ENCODE measurements at places on chromosomes 5 and 9.

GRCh38 chr9:133658442-133659431, 22.6 kb downstream of the DBH start:
- H3K4me3 ChIP-seq: no peak overlapping the region
- H3K27me3 ChIP-seq: peaks cover 55% of the 10 kb centered on the region
- no peaks in the 10 kb centered on the region for H3K36me3 ChIP-seq

- no peaks in the 10 kb centered on the region for H3K27me3 ChIP-seq
- no peaks in the 10 kb centered on the region for H3K36me3 ChIP-seq
- no peak overlapping the region for H3K27ac ChIP-seq
Observed at GRCh38 chr5:84372066-84372695, 12.5 kb downstream of the EDIL3 start.

DNA sequence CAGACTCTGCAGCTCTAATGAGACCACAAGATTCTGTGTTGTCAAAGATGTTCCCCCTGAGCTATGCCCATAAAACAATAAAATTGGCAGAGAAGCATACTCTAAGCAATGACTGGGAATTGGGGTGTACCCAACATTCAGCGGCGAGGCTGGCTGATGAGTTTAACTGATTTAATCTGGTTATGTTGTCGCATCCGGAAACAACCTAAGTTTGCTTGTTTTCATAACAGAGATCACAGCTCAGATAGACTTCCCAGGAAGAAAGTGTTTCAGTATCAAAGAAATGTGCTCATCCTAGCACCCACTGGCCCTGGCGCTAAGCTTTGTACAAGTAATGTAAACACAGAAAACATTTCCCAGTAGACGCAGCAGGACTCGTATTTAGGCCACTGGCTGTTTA, 7.4 kb downstream of the SEMA5A start:
- no peaks in the 10 kb centered on the region for H3K36me3 ChIP-seq
- H3K27me3 ChIP-seq: peaks cover 2% of the 10 kb centered on the region
- no peak overlapping the region for H3K4me3 ChIP-seq
- no peak overlapping the region for H3K27ac ChIP-seq
- H3K4me1 ChIP-seq: no peaks in the 10 kb centered on the region

DNA sequence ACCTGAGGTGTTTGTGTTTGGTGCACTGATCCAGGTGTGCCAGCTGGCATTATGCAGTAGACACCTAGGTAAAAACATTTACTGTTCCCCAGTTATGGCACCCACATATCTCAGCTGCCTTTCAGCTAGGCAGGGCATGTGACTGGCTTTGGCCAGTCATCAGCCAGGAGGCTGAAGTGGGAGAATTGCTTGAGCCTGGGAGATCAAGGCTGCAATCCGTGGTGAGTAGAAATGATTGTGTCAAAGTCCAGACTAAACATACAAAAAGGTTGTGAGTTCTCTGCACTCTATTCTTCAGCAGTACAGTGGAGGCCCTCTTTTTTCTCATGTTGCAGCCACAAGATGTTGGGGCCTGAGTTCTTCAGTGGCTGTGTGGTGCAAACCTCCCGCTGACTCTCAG, 3.2 kb upstream of the FBLL1 start:
- peaks cover 11% of the 10 kb centered on the region for H3K36me3 ChIP-seq
- no peak overlapping the region for H3K4me3 ChIP-seq
- H3K4me1 ChIP-seq: peaks cover 11% of the 10 kb centered on the region
- no peak for DNase-seq
- H3K27me3 ChIP-seq: peaks cover 29% of the 10 kb centered on the region
- H3K27ac ChIP-seq: no peak overlapping the region

DNA sequence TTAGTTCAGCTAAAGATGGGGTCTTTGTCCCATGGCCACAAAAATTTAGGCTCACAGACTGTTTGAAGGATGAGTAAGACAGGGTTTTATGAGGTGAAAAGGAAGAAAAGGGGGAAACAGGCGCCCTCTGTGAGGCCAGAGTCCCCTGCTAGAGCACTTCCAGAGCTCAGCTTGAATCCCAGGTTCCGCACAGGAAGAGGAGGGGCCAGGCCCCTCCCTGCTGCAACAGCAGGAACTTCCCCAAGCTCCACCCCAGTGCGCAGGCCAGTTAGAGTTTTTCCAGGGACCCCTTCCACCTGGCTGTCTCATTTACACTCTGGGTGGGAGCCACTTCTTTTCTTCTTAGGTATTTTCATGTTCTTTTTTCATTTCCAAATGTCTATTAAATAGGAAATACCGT, 480.8 kb downstream of the PSAT1 start:
- H3K4me3 ChIP-seq: no peak overlapping the region
- no peaks in the 10 kb centered on the region for H3K4me1 ChIP-seq

GRCh38 chr9:95556521-95556920, 39.8 kb upstream of the PTCH1 start:
- peaks cover 43% of the 10 kb centered on the region for H3K27me3 ChIP-seq
- no peak for DNase-seq
- H3K4me3 ChIP-seq: no peak overlapping the region
- H3K27ac ChIP-seq: no peak overlapping the region

DNA sequence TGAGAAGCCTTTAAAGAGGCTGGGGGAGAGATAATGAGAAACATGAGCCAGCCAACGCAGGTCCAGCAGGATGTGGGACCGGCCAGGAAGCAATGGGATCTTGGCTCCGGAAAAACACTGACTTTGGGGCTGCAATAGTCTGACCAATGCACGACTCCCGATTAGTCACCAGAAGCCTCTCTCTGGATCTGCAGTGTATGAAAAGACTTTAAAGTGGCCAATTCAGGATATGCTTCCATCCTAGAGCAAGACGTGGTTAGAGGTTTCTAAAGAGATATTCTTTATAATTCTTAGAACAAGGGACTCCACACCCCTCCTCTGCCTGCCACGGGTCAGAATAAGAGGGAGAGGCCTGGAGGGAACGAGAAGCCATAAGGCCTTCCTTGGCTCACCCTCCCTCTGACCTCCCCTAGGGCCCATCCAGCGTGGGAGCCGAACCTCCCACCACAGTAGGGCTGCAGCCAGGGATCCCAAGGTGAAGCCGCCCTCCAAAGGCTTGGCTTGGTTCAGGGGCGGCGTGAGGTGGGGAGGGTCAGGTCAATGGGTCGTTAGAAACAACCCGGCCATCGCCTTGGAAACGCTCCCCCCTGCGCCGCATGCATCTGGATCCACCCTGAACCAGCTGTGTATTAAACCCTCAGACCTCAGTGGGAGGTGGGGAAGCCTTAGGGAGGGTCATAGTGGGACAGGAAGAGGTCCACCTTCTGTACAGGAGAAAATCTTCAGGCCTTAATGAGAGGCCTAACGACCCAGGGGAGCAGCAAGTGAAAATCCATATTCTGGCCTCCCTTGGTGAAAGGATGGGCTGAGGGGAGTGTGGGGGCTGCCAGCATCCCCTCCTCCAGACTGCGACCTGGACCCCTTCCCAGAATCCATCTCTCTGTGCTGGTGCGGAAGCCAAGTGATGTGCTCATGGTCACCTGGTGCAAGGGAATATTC, 11.1 kb downstream of the FGF1 start:
- H3K36me3 ChIP-seq: no peaks in the 10 kb centered on the region
- H3K4me3 ChIP-seq: no peak overlapping the region
- peaks cover 9% of the 10 kb centered on the region for H3K27me3 ChIP-seq
- DNase-seq: no peak
- no peak overlapping the region for H3K27ac ChIP-seq

DNA sequence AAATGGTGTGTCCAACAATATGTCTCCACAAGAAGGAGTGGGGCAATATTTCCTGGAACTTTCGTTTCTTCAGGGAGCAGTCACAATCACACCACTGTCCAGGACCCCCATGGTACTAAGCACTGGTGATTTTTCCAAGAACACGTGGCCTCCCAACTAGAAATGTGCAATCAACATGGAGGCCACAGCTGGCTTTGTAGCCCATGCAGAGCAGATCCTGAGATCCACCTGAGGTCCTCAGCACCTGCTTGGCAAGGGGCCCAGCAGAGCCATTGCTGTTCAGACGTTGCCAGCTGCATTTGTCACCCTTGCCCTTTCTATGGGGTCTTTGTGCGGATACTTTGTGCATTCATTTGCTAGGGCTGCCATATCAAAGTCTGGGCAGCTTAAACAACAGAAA, 334.5 kb upstream of the IRX4 start:
- H3K27me3 ChIP-seq: no peaks in the 10 kb centered on the region
- H3K4me3 ChIP-seq: no peak overlapping the region
- DNase-seq: no peak
- H3K4me1 ChIP-seq: no peaks in the 10 kb centered on the region
- H3K36me3 ChIP-seq: no peaks in the 10 kb centered on the region

DNA sequence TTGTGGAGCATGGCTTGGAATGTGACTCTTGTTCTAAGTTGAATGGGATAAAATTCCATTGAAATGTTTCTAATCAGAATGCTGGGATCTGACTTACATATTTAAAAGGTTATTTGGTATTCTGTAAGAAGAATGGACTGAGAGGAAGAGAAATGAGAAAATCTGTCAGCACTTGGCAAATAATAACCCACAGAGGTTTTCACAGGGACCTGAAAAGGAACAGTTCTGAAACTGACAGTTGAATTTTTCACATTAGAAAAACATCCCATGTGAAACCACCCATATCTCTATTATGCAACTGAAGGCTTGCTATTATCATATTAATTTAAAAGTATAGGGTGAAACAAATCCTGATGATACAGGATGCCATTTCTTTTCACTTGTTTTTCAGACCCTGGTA, 302.7 kb downstream of the EPB41L4A start:
- no peaks in the 10 kb centered on the region for H3K36me3 ChIP-seq
- no peak overlapping the region for H3K4me3 ChIP-seq
- peaks cover 13% of the 10 kb centered on the region for H3K27me3 ChIP-seq
- no peak overlapping the region for H3K27ac ChIP-seq
- no peak for DNase-seq

DNA sequence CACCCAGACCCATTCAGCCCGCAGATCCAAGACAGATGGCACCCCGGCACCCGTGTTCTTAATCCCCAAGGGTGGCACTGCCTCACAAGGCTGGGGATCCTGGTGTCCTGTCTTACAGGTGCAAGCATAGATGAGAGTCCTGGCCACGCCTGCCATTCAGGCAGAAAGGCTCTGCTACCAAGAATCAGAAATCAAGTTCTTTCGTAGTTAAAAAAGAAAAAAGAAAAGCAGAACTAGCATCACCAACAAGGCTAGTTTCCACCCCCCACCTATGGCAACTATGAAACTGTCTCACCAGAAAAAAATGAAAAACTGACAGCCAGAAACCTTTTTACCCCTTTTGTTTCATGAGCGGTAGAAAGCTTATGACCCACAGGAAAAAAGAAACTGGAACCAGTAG, 170.4 kb downstream of the SYK start:
- H3K27me3 ChIP-seq: peaks cover 4% of the 10 kb centered on the region
- H3K27ac ChIP-seq: no peak overlapping the region
- no peak for DNase-seq
- H3K4me1 ChIP-seq: peaks cover 3% of the 10 kb centered on the region
- H3K4me3 ChIP-seq: no peak overlapping the region
- H3K36me3 ChIP-seq: peaks cover 1% of the 10 kb centered on the region

DNA sequence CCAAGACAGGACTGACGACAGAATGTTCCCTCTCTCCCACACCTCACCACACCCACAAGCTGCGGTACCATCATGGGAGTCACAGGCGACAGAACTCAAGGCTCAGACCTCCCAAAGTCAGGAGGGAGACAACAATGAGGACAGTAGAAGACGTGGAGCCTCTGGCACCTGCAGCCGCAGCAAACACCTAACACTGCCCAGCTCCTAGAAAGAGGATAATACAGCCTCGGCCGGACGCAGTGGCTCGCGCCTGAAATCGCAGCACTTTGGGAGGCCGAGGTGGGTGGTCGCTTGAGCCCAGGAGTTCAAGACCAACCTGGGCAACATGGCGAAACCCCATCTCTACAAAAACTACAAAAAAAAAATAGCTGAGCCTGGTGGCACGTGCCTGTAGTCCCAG, 13.2 kb upstream of the PRDM12 start:
- H3K27ac ChIP-seq: no peak overlapping the region
- no peak overlapping the region for H3K4me3 ChIP-seq
- DNase-seq: no peak
- no peaks in the 10 kb centered on the region for H3K4me1 ChIP-seq
- peaks cover 22% of the 10 kb centered on the region for H3K27me3 ChIP-seq

GRCh38 chr5:39441838-39442237, 17.1 kb upstream of the DAB2 start:
- H3K36me3 ChIP-seq: no peaks in the 10 kb centered on the region
- H3K4me3 ChIP-seq: no peak overlapping the region
- DNase-seq: no peak
- peaks cover 20% of the 10 kb centered on the region for H3K27me3 ChIP-seq

GRCh38 chr5:157085930-157086329, 22.9 kb downstream of the HAVCR2 start:
- H3K4me3 ChIP-seq: no peak overlapping the region
- H3K36me3 ChIP-seq: peaks cover 66% of the 10 kb centered on the region
- no peak overlapping the region for H3K27ac ChIP-seq
- H3K27me3 ChIP-seq: no peaks in the 10 kb centered on the region

- no peak overlapping the region for H3K27ac ChIP-seq
- H3K36me3 ChIP-seq: no peaks in the 10 kb centered on the region
- no peaks in the 10 kb centered on the region for H3K27me3 ChIP-seq
- no peaks in the 10 kb centered on the region for H3K4me1 ChIP-seq
Observed at GRCh38 chr5:2378976-2379375, 372.5 kb downstream of the IRX2 start.

- H3K36me3 ChIP-seq: peaks cover 77% of the 10 kb centered on the region
- no peak for DNase-seq
- H3K27me3 ChIP-seq: no peaks in the 10 kb centered on the region
- no peak overlapping the region for H3K4me3 ChIP-seq
- no peaks in the 10 kb centered on the region for H3K4me1 ChIP-seq
Observed at GRCh38 chr5:33470544-33470943, 29.8 kb downstream of the TARS1 start.

- H3K4me1 ChIP-seq: peaks cover 57% of the 10 kb centered on the region
- H3K4me3 ChIP-seq: peak overlapping the region; percentile 85
- no peaks in the 10 kb centered on the region for H3K27me3 ChIP-seq
- DNase-seq: peak; percentile 63
Observed at GRCh38 chr9:93059011-93059714, 662 bp downstream of the SUSD3 start.

GRCh38 chr9:2723376-2724065, 6.2 kb downstream of the KCNV2 start:
- peaks cover 16% of the 10 kb centered on the region for H3K36me3 ChIP-seq
- no peak overlapping the region for H3K27ac ChIP-seq
- no peaks in the 10 kb centered on the region for H3K27me3 ChIP-seq
- no peak overlapping the region for H3K4me3 ChIP-seq
- no peak for DNase-seq

- no peaks in the 10 kb centered on the region for H3K36me3 ChIP-seq
- peaks cover 20% of the 10 kb centered on the region for H3K27me3 ChIP-seq
- no peak overlapping the region for H3K4me3 ChIP-seq
- H3K4me1 ChIP-seq: peaks cover 6% of the 10 kb centered on the region
- no peak overlapping the region for H3K27ac ChIP-seq
Observed at GRCh38 chr9:38346811-38347210, 45.7 kb upstream of the ALDH1B1 start.

- no peaks in the 10 kb centered on the region for H3K4me1 ChIP-seq
- H3K27me3 ChIP-seq: peaks cover 19% of the 10 kb centered on the region
- no peak overlapping the region for H3K27ac ChIP-seq
Observed at GRCh38 chr5:96335873-96336272, 97.2 kb downstream of the PCSK1 start.

Measured in activated CD8-positive, alpha-beta memory T cell treated with anti-CD3 and anti-CD28 coated beads, Interleukin-2, amount 10 ng/mL, durations not matched to agents 7 days and 5 days (primary cell).